ENCODE measurements at places on chromosomes 2 and 18.
A peak's percentile ranks its signal among the peaks of the same experiment; 100 is the strongest.

GRCh38 chr2:46377101-46377581, 79.9 kb downstream of the EPAS1 start:
- no peak for DNase-seq

GRCh38 chr2:33213648-33214047, 262.8 kb upstream of the RASGRP3 start:
- no peak for DNase-seq

DNA sequence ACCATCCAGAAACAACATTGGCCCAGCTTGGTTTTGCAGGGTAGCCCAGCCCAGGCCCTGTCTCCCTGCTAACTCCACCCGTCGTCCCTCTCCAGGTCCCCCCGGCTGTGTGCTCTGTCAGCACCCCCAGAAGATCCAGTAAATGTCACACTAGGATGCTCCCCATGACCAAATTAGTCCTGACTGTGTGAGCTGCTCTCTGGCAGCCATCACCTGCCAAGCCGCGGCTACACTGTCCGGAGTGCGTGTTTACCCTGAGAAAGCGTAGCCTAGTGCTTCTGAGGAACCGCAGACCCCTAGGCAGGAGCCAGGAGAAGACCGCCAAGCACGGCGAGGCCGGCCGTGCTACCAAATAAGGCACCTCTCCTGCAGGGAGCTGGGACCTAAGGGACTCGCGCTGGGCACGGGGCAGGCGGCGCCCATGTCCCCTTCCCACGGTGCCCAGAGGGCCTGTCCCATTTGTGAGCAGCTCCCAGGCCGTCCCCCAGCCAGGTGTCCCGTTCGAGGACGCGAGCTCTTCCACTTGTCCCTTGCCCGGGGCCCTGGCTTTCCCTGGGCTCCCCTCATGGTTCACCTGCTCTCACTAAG, 849.9 kb downstream of the RNF144A start:
- DNase-seq = no peak

GRCh38 chr2:132936261-132936660, 266.3 kb upstream of the LYPD1 start:
- DNase-seq = no peak

GRCh38 chr2:189661957-189662321, 680 bp downstream of the ASNSD1 start:
- no peak for DNase-seq

- no peak for DNase-seq
Observed at GRCh38 chr18:64991102-64991501, 759.7 kb upstream of the CDH7 start.

- DNase-seq = no peak
Observed at GRCh38 chr2:108270346-108270745, 18.3 kb upstream of the SULT1C2 start.

- no peak for DNase-seq
Observed at GRCh38 chr2:167147271-167147941, 259.1 kb downstream of the XIRP2 start.

DNA sequence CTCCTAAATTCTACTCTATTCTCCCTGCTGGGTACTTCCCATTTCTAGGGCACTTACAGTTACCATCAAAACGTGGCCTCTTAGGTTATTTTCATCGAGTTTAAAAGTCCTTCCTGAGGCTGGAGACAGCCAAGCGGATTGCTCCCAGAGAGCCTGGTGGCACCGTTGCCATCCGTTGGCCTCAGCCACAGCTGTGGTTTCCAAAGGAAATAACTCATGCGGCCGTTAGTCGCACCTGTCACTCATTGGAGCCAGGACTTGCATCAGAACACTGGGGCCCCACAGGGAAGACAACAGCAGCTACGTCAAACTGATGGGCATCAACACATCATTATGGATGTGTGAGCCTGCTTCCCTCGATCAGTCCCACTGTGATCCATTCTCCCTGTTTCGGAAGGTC, 453.4 kb downstream of the BCL11A start:
- DNase-seq = no peak

DNA sequence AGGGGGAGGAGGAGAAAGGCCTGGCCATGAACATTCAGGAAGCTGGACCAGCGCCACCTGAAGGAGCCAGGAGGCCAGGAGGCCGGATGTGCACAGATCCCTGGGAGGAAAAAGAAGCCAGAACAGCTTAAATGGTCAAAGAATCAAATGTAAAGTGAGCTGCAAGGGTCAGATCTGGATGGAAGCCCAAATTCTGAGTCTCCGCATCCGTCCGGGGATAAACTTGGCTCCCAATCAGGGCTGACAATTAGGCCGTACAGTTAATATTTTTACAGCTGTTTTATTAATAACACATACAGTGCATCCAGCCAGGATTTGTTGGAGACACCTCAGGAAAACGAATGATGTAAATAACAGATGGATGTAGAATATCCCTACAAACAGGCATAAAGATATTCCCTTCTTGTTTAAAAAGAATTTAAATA, 495.1 kb upstream of the TCF4 start:
- no peak for DNase-seq

GRCh38 chr18:8912348-8913326, 189.9 kb upstream of the NDUFV2 start:
- DNase-seq = peak; percentile 35

DNA sequence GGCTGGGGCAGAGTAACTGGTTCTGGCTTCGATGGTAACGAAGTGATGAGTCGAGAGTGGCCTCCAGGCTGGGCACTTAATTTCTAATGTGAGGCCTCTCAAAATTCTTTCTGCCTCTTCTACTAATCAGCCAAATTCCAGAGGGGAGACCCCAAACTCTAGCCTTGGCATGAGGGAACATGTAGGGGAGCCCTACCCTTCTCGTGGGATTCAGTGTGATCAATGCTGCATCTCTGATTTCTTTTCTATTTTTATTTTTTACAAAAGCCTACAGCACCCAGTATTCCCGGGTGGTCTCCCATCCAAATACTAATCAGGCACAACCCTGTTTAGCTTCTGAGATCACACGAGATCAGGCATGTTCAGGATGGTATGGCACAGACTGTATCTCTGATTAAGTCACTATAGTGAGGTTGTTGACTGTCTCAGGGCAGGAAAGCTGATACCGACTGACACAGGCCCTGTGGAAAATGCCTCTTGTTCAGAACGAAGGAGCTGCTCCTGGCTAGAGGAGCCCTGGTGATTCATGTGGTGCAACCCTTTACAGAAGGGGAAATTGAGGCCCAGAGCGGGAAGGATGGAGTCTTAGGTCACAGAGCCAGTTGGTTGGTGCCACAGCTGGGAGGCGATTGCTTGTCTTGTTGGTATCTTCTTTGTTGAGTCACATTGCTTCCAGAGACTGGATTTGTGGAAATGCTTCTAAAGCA, 126.3 kb upstream of the HS6ST1 start:
- DNase-seq = no peak

DNA sequence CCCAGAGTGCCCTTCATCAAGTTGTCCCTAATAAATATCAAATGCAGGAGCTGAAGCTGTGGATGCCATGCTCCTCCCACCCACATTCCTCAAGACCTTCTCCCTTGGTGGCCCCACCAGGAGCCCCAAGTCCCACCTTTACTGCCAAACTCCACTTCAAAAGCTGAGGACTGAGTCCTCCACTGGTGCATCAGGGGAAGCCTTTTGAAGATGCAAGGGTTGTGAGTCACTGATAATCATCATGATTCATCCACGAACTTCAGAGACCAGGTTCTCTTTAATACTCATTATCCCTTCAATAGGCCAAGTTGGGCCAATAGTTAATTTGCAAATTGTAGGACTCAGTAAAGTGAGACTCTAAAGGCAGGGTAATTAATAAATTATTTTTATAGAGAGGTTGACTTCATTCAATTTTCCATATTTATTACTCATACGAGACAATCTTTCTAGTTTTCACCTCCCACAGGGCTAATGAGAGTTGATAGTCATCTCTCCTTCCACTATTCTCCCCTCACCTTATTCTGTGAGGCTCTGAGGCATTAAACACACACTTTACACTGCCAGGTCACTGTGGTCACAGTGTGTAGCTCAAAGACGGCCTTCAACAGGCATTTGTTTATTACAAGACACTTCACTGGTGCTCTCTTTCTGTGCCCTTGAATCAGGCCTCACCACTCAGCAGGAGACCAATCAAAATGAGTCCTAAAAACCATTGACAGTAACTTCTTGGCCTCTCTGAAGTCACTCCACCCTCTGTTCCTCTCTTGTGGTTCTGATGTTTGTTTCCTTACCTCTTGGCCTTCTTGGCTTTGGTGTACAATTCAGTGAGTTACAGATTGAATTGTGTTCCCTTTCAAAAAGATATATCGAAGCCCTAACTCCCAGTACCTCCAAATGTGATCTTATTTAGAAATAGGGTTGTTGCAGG, 99.9 kb downstream of the TRIB2 start:
- no peak for DNase-seq

DNA sequence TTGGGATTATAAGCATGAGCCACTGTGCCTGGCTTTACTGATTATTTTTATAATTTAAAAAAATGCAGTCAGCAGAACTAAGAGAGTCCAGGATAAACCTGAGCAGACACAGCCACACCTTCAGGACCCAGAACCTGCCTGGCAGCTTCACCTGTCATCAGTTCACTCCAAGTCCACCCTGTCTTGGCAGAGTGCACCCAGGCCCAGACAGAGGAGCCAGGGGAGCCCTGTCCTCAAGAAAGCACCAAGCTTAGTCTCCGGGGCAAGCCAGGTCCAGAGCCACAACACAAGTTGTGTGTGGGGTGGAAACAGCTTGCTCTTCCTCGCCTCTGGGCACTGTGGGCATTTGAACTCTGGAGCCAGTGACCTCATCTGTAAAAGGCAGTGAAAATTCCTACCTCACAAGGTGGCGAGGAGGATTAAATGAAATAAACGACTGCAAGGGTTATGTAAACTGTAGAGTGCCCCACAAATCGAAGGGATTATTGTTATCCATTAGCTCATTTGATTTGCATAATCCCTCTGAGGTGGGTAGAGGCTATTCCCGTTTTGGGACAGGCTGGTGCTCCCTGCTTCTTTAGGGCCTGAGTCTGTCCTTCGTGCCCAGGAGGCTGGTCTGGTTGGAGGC, 24.7 kb downstream of the MYCN start:
- DNase-seq = no peak

- no peak for DNase-seq
Observed at GRCh38 chr2:234329202-234329960, 167.5 kb downstream of the ARL4C start.

DNA sequence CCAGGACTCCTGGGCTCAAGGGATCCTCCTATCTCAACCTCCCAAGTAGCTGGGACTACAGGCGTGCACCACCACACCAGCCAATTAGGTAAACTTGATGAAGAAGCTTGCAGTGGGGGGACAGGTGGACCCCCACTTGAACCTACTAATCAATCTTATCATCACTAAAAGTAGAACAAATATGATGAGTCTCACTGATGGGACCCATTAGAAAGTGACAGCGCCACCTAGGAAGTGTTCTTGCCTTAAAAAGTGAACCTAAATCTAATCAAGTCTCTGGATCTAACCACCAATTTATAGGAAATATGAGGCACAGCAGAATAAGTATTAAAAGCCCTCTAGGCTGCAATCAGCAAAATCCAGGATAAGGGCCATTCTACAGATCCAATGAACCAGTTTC, 79.2 kb downstream of the BIN1 start:
- no peak for DNase-seq

GRCh38 chr2:26786207-26787028, 562 bp downstream of the CENPA start:
- peak; percentile 47 for DNase-seq

- no peak for DNase-seq
Observed at GRCh38 chr2:82289446-82289845, 1984.9 kb upstream of the LRRTM1 start.

DNA sequence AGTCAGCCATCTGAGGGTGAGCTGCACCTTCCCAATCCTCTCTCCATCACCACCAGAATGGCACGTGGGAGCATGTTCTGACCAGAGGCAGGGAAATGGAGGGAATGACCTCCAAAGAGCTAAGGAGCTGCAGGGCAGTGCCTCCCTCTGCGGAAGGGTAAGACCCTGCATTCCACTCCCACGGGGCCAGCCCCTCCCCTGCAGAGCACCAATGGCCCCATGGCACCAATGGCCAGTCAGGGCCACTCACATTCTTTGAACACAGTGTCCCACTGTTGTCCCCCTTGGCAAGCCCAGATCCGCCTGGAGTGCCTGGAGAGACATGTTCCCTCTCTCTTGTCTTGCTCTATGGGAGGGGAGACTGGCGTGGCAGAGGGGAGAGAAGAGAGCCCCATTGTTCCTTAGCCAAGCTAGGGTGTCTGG, 164.4 kb downstream of the TNS1 start:
- DNase-seq = no peak

DNA sequence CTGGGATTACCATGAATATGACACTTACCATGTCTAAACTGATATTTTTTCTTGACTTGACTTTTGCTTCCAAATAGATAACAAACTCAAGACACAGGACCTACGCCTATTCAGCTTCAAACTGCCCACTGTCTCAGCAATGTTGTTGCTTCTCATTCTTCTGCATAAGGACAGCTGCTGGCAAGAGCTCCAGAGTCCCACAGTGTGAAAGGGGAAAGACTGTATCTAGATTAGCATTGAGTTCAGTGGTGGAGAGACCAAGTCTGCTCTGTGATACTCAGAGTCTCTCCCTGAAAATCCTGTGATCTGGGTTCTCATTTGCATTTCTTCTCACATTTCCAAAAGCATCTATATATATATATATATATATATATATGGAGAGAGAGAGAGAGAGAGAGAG, 247.9 kb upstream of the NT5C1B start:
- DNase-seq = no peak

DNA sequence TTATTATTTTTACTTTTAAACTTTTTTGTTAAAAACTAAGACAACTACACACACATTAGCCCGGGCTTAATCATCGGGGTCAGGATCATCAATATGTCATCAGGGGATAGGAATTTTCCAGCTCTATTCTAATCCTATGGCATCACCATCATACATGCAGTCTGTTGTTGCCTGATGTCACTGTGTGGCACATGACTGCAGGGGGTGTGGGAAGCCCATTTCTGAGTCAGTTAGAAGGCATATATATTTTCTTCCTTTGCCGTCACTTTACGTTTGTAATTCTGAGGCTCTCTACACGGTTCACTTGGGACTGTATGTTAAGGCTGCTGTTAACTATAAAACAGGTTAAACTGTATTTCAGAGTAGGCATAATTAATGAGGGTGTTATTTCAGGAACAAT, 144.4 kb upstream of the ITGA6 start:
- no peak for DNase-seq

DNA sequence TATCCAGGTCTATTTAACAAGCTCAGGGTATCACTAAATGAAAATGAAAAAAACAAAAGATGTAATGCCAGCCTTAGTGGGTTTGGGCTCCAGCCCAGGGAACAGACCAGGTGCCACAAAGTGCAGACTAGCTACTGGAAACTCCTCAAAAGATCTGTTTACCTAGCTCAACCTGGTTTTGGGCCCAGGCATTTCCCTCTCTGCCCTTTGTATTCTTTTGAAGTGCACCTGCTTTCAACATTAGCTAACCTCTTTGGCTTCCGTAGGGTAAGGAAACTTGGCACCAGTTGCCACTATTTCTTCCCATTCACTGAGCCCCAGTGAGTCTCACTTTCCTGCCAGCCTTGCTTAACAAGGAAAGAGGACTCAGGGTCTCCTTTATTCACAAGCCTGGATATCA, 123.6 kb upstream of the CDCA7 start:
- DNase-seq = no peak

All from GM20000 (cell line).